Endodermal cell (in vitro differentiated cells): ENCODE measurements at places on chromosomes 13 and 19. TPM values are rescaled to one million over a fixed set of nuclear protein-coding genes. Genes with fewer than 3 reads are reported as not detected.
A peak's percentile ranks its signal among the peaks of the same experiment; 100 is the strongest.

PRR19 gene
- total RNA-seq, result 1.4 to 2.4 TPM (median 2.3 TPM) in 3 replicates

DNA sequence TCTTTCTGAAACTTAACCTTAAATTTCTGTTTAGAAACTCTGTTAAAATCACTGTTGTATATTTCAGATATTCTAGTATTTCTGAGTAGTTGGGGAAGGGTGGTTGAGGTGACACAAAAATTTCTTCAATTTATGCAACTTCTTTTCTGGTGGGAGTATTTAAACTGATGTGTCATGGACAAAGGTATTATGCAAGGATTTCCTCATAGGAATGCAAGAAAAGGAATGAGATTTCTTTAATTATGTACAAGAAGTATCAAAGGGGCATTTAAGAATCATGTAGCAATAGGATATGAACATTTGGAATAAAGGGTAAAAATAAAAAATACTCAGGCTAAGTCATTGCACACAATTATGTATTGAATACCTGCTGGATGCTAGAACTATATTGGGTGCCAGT, 575.8 kb upstream of the KLF12 start:
- no peak for DNase-seq

- no peak for DNase-seq
Observed at GRCh38 chr13:94590744-94591143, 5.2 kb downstream of the TGDS start.

GRCh38 chr19:12647490-12648071, 19.0 kb downstream of the MAN2B1 start:
- DNase-seq, result peak; percentile 94

DNA sequence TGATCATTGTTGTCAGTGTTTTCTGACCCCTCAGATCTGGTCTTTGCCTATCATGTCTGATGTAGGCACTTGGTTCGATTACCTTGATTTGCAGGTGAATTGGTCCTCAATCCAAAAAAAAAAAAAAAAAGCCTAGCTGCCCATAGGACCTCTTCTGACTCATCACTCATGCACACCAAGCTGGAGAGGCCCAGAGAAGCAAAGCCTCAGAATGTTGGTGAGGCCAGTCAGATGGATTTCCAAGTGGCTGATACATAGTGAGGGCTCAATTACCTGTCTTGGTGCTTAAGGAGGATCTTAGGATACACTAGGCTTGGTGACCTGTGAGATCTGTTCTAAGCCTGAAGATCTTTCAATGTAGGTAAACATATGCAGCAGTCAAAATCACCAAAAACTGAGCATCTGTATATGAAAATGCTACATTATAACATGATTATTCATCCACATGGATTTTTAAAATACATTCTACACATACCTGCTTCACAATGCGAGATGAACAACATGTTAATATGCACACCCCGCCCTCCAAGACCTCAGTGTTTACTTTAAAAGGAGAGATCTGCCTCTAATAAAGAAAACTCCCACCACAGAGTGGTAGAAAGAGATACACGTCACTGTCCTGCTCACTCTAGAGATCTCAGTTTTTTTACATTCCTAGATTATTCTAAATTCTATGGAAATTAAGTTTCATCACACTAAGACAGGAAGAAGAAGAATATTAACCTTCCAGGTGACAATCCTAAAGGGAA, 79.9 kb upstream of the RAP2A start:
- DNase-seq, result no peak

GRCh38 chr19:7242601-7243258, 51.5 kb downstream of the INSR start:
- DNase-seq, result no peak

DNA sequence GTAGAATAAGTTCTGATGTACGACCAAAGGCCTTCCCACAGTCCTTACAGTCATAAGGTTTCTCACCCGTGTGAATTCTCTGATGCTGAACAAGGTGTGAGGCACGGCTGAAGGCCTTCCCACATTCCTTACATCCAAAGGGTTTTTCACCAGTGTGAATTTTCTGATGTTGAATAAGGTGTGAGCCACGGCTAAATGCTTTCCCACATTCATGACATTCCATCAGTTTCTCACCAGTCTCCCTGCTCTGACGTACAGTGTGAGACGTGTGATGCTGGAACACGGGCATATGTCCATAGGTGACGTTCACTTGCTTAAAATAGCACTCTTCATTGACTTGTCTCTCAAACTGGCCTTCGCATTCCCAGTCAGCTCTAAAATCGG, 31.0 kb upstream of the COX7A1 start:
- peak; percentile 74 for DNase-seq
